ENCODE measurements at places on chromosomes 1 and 21.
A peak's percentile ranks its signal among the peaks of the same experiment; 100 is the strongest.

DNA sequence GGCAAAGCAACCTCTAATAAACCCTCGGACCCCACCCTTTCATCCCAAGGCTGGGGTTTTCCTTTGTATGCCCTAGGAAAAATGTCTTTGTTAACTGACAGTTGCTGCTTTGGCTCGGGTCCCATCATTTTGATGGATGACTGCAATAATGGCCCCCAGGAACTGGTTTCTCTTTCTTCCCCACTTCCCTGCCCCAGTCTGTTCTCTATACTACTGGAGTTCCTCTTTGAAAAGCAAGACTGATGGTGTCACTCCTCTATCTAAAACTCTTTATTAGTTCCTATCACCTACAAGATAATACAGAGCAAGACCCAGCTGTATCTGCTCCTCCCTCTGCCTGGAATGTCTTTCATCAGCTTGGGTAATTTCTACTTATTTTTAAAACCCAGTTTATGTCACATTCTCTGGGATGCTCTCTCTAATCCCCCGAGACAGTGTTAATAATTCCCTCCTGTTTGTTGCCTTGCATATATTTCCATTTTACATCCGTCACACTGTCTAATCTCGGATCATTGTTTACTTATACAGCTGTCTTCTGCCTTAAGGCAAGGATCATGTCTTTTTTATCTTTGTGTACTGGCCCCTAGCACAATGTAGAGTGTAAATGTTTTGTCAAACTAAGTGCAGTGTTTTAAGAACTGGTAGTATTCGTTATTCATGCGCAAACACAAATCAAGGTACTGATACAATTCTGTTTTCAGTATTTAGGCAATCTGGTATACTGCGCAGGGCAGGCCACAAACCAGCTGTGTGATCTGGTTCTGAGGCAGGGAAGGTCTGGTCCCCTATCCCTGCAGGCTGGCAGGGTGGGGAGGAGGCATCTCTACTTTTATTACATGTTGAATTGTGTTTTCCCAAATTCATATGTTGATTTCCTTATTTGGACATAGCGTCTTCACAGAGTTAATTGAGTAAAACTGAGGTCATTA, 16.1 kb downstream of the SLAMF1 start:
- peak; percentile 36 for DNase-seq

DNA sequence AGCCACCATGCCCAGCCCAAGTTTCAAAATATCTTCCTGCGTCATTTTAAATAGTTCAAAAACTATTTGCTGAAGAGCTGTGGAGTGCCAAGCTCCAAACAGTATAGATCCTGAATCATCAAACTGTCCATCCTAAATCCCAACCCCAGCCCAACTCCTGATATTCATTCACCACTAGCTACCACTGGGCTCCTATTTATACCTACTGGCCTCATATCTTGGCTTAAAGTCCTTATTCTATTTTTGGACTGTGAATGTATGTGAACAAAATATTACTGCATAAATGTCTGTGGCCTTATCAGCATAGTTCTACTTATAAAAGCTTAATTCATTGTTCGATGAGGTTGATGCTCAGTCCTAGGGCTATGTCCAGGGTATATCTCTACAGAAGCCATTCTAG, 5.2 kb upstream of the SCAMP3 start:
- DNase-seq, result no peak

DNA sequence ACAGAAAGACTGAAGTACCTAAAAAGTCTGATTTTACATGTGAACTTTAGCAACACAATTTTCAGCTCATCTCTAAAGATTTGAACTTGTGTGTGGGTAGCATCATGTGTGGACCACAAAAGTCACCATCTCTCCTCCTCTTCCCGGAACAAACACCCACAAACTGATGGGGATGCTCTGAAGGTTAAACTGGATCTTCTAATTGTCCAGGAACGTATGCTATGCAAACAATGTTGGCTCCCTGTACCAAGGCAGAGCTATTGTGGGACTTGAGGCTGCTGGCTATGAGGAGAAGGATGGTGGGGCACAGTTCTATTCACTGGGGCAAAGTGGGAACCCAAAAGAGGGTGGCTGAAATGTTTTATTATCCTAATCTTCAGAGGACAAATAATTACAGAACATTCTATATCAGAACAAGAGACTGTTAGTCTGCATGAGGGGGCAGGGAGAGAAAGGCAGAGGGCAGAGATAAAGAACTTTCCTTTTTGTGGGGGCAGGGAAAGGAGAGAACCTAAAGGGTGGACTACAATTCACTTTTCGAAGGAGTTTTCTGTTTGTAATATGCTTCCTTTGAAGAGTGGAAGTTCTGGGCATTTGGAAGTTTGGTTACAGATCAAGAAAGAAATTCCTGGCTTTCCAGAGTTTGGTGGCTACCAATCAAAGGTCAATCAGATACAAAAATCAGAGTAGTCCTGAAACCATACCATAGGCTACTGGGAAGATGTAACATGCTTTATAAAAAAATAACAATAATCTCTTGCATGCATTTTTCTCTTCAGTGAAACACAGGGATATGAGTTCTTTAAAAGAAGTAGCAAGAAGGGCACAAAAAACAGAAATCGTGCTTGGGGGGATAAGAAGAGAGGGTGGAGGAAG, 62.9 kb downstream of the GADD45A start:
- no peak for DNase-seq

DNA sequence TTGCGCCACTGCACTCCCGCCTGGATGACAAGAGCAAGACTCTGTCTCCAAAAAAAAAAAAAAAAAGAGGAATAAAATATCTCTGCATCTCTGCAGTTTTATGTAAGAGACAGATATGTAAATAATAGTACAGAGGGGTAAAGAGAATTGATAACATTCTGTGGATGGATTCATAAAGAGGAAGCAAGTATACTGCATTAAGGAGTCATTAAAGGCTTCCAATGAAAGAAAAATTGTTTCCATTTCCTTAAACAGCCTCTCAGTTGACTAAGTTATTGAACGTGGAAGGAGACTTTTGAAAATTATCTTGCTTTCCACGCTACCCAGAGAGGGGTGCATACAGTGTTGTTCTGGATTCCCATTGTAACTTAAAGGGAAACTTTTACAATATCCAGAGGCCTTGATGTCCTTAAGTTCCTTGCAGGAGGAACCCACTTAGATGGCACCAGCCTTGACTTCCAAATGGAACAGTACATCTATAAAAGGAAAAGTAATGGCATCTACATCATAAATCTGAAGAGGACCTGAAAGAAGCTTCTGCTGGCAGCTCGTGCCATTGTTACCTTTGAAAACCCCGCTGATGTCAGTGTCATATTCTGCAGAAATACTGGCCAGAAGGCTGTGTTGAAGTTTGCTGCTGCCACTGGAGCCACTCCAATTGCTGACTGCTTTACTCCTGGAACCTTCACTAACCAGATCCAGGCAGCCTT, 13.8 kb downstream of the CEP350 start:
- DNase-seq, result no peak

DNA sequence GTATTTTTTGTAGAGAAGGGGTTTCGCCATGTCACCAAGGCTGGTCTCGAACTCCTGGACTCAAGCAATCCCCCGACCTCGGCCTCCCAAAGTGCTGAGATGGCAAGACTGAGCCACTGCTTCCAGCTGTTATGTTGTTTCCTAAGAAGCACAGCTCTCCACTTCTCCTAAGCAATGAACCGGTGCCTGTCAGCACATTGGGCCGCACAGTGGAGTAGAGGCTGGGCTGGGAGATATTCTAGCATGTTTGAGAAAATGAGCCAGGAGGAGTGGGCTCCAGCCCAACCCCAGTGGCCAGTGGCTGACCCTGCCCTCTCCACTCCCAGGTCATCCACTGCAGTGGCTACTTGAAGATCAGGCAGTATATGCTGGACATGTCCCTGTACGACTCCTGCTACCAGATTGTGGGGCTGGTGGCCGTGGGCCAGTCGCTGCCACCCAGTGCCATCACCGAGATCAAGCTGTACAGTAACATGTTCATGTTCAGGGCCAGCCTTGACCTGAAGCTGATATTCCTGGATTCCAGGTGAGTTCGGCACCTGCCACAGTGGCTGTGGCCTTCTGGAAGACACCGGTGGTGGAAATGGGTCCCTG, 27.0 kb downstream of the SIM2 start:
- DNase-seq, result no peak

GRCh38 chr1:70057500-70057899, 147.9 kb downstream of the LRRC40 start:
- no peak for DNase-seq

DNA sequence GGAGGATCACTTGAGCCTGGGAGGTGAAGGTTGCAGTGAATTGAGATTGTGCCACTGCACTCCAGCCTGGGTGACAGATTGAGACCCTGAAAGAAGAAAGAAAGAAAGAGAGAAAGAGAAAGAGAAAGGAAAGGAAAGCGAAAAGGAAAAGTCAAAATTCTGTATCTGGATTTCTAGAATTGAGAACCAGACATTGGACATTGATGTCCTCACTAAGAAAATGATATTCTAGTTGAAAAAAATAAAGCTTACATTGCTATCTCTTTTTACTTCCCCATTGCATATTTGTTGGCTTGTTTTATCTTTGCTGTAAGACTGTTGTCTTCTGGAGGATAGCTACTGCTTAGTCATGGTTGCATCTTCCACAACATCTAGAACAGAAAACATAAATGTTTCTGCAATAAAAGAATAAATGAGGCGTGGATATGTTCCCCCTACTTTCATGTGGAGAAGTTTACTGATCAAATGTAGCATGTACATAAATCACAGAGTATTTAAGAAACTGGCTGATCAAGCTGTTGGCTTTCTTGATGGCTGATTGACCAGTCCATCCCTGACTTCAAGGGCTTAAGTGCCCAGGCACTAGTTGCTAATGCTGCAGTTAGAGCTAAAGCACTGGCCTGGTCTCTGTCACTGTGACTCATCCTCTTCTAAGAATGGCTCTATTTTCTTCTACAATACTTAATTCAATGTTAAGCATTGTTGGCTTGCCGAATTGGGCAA, 17.7 kb downstream of the CD53 start:
- DNase-seq, result no peak

DNA sequence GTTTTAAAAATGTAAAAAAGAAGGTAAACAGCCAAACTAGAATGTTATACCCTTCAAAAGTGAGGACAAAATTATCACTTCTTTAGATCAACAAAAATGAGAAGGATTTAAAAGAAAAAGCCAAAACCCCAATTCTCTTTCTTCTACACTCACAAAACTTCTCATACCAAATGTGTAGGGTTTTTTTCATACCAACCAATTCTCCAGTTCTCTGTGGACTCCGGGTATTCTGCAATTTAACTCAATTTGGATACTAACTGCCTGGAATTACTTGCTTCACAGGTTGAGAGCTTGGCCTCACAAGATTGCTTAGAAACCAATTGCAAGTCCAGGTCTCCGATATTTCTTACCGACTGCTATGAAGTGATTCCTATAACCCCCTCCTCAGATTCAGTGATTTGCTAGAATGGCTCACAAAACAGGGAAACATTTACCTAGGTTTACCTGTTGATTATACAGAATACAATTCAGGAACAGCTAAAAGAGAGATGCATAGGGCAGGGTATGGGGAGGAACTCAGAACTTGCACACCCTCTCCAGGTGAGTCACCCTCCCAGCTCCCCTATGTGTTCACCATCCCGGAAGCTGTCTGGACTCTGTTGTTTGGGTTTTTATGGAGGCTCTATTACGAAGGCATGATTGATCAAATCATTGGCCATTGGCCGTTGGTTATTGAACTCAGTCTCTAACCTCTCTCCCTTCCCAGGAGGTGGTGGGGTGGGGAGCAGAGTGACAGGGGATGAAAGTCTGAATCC, 67.1 kb downstream of the CAMTA1 start:
- DNase-seq, result no peak

GRCh38 chr1:8033322-8033721, 7.2 kb upstream of the ERRFI1 start:
- DNase-seq, result no peak

GRCh38 chr1:150151291-150152181, 1.8 kb downstream of the PLEKHO1 start:
- DNase-seq, result peak; percentile 49

- DNase-seq, result no peak
Observed at GRCh38 chr21:45473496-45474322, 68.5 kb downstream of the SLC19A1 start.

GRCh38 chr1:221824025-221824424, 82.1 kb upstream of the DUSP10 start:
- no peak for DNase-seq

DNA sequence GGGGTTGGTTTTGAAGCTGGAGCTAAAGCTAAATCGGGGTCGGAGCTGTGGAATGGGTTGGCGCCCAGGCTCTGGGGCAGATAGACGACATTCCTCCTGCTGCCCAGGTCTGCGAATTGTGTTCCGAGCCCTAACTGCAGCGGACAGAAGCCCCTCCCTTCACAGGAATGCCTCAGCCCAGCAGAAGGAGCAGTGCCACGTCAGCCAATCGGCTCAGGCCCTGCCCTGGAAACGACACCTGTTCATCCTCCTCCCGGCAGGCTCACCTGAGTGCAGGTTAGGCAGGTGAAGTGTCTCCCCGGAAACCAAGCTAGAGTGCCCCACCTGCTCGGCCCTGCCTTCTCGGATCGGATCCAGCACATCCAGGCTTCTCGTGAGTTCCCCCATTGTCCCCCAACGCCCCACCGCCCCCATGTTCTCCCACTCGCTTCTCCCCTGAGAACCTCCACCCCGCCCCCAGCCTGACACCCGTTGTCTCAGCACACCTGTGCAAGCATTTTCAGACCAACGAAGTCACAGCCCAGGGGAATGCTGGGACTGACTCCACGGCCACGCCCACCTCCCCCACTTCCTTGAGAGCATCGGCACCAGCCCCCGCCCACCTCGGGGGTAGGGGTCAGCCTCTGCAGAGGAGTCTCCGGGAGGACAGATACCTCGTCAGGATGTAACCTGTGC, 775 bp downstream of the TMEM125 start:
- DNase-seq, result no peak

GRCh38 chr1:200938955-200939354, 44.3 kb downstream of the INAVA start:
- peak; percentile 68 for DNase-seq

DNA sequence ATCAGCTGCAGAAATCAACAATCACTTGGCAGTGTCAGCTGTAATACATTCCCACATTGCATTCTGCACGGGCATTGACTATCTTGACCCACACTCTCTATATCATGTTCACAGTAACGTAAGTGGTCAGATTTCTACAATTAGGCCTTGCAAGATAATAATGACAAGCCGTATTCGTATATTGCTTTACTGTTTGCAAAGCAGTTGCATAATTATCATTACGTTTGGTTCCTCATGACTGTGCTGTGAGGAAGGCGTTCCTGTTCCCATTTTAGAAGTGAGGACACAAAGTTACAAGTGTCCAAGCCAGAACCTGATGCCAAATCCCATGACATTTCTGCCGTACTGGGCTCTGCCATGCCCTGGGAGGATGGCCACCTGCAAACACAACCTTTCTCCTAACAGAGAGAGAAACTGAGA, 53.5 kb upstream of the TARBP1 start:
- peak; percentile 88 for DNase-seq

Data from CD14-positive monocyte (primary cell).